ENCODE measurements at places on chromosomes 4 and X. TPM values are rescaled to one million over a fixed set of nuclear protein-coding genes. Genes with fewer than 3 reads are reported as not detected.

Gene SMPX
- 9.3 TPM for total RNA-seq

Gene TSPAN7
- total RNA-seq: 1.1 TPM

Gene RBBP7
- 101 TPM for total RNA-seq

Gene FATE1
- total RNA-seq: not detected

Gene L1CAM
- 78.9 TPM for total RNA-seq

Gene TCEAL6
- total RNA-seq: not detected

Data from SK-MEL-5 (cell line).